ENCODE measurements at places on chromosomes 2 and 18.

DNA sequence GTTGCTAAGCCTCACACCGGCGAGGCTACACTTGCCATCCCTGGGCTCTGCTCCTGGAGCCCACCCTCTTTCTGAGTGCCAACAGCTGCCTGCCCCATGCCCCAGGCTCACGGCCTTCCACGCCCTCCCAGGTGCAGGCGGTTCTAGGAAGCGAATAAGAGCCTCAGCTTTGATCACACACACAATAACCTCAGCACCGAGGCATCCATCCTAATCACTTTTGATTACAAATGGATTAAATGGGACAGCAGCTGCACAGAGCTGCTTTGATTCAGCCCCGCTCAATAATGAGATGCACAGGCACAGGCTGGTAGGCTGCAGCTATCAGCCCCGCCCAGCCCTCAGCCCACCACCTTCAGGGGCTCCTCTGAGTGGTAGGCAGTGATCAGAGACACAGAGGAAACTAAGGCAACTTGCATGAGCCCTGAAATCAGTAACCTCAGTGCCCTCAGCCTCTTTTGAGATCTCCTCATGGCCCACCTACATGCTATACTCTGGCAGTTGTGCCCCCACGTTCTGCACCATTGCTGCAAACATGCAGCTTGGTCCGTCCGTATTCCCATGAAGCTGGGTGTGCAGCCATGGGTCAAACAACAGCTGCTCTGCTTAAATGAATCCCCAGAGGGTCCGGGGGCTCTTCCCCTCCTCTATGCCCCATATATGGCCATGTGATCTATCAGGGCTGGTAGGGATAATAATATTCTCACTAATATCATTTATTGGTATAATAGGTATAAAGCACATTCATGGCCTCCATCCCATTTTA, 171.4 kb downstream of the SETBP1 start:
- DNase-seq, result no peak

- peak; percentile 36 for DNase-seq
Observed at GRCh38 chr2:73284296-73285158, at the start of gene FBXO41. Gene FBXO41 (minus strand): TSS chr2:73284478. CDS start chr2:73269630, 14,848 bp downstream.

- no peak for DNase-seq
Observed at GRCh38 chr2:197263077-197263476, 47.5 kb downstream of the ANKRD44 start.

DNA sequence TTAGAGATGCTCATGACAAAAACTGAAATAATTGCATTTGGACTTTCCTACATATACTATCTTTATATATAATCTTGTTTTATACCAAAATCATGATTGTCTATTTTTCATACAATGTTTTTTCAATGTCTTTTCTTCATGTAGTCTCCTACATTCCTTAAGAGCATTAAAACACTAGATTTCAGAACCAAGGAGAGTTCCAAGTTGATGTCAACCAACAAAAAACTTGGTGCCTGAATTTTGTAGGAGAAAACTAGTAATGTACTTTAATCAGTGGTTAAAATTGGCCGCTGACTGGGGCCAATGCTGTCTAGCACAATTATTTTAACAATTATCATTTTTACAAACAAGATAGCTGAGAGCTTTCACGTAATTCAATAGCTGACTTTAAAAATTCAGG, 678.8 kb downstream of the DCC start:
- peak; percentile 61 for DNase-seq

Measured in kidney (tissue), 22 donors.